ENCODE measurements at places on chromosomes 16 and 17.

GRCh38 chr17:19533718-19534561 is at the start of gene SLC47A1:
TSS of gene SLC47A1 (plus strand) at chr17:19533854. CDS start at chr17:19533940, 86 bp downstream.
- DNase-seq, result peak; percentile 41

DNA sequence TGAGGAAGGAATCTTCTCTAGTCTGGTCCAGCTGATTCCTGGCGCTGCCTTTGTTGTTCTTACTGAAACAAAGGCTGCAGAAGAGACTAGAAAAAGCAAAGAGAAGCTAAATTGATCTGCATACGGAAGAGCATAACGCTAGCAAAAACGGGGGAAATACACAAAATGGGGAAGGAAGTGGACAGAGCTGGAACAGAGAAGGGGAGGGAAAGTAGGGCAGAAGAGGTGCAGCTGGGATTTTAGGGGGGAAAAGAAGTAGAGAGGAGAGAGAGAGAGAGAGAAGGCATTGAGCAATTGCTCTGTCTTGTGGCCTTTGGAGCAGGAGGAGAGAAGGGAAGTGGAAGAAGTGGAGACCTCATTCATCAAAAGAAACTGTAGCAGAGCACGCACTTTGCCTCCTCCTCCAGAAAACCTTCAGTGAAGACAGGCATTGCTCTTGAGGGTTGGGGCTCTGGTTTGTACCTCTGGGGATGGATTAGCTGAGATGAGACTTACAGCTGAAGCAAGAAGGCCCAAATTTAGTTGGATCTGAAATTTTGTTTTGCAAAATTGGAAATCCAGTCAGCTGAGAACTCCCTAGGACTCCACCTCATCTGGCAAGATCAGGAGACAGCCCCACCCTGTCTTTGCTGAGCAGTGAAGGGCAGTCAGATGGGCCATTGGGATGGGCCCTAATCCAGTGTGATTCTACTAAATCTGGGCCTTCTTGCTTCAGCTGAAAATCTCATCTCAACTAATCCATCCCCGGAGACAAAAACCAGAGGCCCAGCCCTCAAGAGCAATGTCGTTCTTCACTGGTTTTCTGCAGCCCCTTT is 55.8 kb downstream of the CDRT4 start:
- DNase-seq, result no peak

DNA sequence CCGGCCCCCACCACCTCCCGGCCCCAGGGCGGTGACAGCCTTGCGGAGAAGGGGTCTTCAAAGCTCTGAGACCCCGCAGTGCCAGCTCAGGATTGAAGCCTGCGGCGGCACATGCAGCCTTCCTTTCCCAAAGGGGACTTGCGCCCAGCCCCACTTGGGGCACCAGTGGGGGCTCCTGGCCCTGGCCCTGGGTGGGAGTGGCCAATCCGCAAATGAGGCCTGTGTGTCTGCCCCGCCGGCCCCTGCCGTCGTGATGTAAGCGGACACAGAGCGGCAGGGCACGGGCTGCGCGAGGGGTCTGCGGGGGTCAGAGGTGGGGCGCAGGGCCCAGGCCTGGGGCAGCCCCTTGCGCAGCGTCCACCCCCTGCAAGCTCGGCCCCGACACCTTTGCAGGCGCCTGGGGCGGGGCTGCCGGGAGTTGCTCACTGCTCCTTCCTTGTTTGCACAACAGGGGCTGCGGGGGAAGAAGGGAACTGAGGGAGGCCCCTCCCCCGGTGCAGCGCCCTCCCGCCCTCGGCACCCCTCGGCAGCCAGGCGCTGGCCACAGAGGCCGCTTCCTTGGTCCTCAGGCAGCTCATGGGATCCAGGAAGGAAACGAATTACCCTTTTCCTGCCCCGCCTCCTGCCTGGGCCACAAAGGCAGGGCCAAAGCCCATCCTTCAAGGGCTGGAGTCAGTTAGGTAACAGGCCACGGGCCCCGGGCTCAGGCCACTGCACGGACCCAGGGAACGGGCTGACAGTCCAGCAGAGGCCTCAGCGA is 2.9 kb downstream of the SLC16A3 start:
- DNase-seq, result no peak

GRCh38 chr16:76287466-76287865 is 10.3 kb downstream of the CNTNAP4 start:
- no peak for DNase-seq

DNA sequence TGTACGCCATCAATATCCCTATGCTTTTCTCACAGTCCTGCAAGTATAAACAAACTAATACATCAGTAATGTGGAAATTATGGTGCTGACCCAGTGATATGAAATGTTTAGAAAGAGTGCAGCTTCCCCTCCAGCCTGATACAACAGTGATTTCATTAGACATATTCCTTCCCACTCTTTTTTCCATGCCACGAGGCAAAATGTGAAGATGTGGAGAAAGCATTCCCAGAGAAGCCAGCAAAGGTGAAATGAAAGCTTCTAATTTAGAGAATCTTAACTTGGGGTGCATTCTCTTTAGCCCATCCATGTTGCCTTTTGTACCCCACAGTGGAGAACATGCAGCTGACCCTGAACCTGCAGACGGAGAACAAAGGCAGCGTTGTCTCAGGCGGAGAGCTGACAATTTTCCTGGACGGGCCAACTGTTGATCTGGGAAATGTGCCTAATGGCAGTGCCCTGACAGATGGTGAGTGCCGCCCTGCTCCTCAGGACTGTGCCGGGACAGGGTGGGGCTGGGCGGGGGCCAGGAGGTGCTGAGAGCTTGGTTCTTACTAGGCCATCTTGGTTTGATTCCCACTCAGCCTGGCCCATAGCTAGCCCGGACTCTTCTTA is 77.8 kb downstream of the WWP2 start:
- DNase-seq, result no peak

DNA sequence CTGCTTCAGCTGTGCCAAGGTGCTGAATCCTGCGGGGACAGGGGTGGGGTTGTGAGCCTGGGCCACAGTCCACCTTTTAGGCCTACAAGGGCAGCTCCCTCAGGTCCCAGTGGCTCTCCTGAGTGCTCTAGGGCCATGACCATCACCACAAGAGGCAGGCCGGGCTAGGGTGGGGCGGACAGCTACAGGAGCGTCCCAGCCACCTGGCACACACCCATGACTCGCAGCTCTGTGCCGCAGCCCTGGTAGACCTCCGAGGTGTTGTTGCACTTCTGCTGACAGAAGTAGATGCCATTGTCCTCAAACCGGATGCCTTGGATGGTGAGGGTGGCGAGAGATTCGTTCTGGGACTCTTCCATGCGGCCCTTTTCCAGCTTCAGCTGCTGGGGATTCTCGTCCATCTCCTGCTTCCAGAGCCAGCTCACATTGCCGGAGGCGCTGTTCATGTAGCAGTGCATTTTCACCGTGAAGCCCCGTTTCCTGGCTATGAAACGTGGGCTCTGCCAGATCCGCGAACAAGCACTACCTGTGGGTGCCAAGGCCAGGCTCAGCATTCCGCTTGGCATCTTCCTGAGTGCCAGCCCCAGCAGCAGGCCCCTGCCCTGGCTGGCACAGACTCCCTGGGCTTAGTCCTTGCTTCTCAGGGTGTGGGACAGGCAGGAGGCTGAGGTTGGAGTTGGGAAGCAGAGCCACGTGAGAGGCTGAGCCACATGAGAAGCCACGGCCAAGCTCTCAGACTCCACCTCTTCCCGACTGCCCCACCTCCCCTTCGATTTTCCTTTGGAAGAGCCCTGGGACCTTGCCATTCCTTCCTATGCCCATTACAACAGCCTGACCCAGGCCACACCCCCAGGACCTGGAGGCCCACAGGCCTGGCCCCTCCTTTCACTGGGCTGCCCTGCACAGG is 2.0 kb downstream of the CD79B start:
- DNase-seq, result no peak

- no peak for DNase-seq
Observed at GRCh38 chr16:79517156-79517555, 83.4 kb downstream of the MAF start.

DNA sequence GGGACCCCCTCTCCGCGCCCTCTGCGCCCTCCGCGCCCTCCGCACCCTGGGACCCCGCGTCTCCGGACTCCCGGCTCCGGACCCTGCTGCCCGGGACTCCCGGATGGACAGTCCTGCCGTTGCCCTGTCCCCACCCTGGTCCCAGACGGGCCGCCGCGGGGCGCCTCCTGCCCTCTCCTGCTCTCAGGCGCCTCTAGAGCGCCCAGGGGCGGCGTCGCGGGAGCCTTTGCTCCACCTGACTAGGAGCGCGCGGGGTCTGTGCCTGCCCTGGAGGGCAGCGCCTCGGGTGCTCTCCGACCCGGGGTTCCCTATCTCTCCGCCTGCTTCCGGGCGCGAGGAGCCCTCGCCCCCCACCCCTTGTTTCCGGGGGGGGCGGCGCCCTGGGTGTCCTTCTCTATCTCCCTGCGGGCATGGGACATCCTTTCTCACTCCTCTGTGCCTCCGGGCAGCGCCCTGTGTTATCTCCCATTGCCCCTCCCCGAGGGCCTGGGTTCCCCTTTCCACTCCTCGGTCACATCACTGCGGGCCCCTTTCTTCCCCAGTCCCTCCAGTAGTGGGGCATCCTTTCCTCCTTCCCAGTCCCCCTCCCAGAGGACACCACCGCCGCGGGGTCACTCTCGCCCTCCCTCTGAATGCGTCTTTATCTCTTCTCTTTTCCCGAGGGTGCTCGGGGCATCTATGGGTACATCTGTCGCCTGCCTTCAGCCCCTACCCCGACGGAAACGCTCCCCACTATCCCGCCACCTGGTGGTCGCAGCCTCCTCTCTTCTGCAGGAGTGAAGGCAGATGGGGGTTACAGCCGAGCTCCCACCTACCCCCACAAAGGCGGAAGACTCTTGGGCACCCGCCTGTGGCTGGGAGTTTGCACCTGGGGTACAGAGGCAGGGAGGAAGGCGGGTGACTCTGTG is 875 bp downstream of the PRKCB start:
- DNase-seq, result no peak

DNA sequence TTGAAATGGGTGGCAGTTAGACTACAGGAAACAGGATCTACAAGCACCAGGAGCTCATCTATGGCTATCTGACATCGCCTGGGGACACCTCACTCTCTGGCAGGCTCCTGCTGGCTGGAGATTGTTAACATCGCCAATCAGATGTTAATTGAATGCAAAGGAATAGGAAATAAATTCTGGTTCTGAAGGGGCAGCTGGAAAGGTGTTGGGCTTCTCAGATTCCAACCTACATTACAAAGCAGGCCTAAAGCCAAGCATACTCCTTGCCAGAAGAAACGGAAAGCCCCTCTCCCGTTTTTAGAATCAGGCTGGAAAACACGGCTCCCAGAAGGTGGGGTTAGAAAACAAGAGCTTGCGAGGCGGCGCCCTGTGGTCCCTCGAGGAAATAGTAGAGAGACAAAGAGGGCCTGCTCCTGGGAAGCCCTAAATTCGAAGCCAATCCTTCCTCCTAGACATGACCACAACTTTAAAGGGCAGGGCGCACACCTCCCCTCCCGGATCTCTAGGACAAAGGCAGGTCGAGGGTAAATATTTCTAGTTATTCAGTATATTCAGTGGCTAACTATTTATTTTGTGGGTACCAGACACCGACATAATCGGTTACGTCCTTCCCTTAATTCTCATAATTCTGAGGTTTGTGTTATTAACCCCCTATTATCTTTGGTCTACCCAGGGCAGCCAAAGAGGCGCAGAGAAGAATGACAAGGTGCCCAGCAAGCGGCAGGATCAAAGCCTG is 763 bp upstream of the TOM1L1 start:
- DNase-seq, result peak; percentile 25

DNA sequence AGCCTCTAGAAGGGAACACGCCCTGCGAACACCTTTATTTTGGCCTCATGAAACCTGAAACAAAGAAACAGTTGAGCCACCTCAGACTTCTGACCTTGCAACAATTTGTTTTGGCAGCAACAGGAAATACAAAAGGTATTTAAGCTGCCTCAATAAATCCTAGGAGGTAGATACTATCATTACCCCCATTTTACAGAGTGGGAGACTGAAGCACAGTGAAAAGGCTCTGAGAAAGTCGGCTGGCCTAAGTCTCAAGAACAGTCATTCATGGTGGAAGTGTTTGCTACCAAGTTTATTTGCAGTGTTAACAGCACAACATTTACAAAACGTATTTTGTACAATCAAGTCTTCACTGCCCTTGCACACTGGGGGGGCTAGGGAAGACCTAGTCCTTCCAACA is 19.0 kb downstream of the RND2 start:
- no peak for DNase-seq

GRCh38 chr17:74571621-74572270 is 4.4 kb upstream of the CD300H start:
- no peak for DNase-seq

- DNase-seq, result no peak
Observed at GRCh38 chr17:81052199-81052997, 17.4 kb downstream of the BAIAP2 start.

- DNase-seq, result no peak
Observed at GRCh38 chr17:76565728-76566612, 19.7 kb downstream of the ST6GALNAC2 start.

DNA sequence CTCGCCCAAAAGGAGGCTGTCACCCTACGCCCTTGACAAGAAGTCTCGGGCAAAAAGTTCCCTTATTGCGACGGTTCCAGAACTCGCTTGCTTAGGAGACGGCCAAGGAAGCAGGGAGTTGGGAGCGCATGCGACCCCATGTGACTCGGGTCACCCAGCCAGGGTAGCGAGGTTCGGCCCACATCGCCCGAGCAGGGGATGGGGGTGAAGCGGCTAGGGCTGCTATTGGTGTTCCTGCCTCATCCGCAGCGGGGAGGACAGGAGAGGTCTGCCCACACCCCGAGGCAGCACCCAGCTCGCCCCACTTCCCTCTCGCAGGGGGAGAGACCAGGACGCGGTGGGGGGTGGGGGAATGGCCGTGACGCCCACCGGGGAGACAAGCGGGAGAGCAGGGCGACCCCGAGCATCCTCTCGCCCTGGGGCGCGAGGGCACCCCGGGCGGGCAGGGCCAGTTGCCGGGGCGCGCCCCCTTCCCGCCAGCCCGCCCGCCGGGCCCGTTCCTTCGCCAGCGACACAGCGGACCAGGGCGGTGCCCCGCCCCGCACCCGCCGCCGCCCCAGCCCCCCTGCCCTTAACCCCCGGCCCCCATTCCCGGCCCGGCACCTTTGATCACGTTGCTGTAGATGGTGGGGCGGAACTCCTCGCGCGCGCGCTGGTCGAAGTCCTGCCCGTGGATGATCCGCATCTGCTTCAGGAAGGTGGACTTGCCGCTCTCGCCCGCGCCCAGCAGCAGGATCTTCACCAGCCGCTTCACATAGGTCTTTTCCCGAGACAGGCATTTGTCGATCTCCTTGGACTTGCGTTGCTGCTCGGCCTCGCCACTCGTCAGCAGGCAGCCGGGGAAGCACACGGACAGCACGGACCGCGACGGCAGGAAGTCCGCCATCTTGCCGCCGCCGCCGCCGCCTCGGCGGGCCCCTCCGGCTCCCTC is 567 bp downstream of the GNA13 start:
- no peak for DNase-seq
